Thoracic aorta (tissue), 2 donors: ENCODE measurements at places on chromosomes 4 and X. TPM values are rescaled to one million over a fixed set of nuclear protein-coding genes. Genes with fewer than 3 reads are reported as not detected.

Gene WDFY3
- 140 TPM for total RNA-seq

Gene ZNF711
- total RNA-seq = 6.4 TPM

GRCh38 chr4:136246876-136247275 lies 1285.4 kb downstream of the PCDH18 start:
- H3K4me1 ChIP-seq = no peaks in the 10 kb centered on the region
- no peaks in the 10 kb centered on the region for H3K36me3 ChIP-seq
- H3K4me3 ChIP-seq = no peak overlapping the region
- H3K27me3 ChIP-seq = no peaks in the 10 kb centered on the region
- DNase-seq = no peak

Gene XPNPEP2
- 4.2 TPM for total RNA-seq

DNA sequence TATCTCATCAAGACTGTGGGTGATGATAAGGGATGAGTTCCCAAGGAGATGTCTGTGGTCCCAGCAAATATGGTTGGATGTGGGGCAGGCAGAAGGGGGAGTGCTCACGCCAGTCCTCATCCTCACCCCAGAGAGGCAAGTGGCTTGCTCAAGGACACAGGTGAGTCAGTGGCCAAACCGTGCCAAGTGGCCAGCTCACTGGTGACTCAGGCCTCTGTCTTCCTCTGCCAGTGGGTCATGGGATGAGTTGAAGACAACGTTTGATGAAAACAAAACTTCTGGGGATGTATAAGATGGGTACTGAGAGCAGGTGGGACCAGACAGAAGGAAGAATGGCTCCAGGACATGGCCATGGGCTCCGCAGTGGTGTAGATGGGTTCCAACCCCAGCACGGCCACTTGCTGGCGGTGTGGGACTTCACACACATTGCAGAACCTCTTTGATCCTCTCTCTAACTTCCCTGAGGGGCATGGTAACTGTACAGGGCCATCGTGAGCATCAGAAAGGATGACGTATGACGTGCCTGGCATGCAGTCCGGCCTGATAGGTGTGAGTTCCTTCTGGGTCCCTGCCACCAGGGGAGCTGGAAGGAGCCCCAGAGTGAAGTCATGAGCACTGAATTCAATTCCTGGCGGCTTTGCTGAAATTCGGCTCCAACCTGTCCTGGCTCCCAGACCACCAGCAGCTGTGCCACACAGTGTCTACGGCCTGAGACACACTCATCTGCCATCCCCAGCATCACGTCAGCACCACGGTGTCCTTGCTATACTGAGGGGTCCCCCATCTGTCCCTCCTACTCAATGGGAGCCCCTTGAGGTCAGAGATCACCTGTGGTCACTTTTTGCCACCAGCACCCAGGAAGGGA lies 41.3 kb upstream of the GPR78 start:
- DNase-seq = no peak
- H3K4me3 ChIP-seq = no peak overlapping the region
- H3K27ac ChIP-seq = no peak overlapping the region
- no peaks in the 10 kb centered on the region for H3K36me3 ChIP-seq
- no peaks in the 10 kb centered on the region for H3K27me3 ChIP-seq

Gene LGI2
- 4.0 TPM for total RNA-seq

DNA sequence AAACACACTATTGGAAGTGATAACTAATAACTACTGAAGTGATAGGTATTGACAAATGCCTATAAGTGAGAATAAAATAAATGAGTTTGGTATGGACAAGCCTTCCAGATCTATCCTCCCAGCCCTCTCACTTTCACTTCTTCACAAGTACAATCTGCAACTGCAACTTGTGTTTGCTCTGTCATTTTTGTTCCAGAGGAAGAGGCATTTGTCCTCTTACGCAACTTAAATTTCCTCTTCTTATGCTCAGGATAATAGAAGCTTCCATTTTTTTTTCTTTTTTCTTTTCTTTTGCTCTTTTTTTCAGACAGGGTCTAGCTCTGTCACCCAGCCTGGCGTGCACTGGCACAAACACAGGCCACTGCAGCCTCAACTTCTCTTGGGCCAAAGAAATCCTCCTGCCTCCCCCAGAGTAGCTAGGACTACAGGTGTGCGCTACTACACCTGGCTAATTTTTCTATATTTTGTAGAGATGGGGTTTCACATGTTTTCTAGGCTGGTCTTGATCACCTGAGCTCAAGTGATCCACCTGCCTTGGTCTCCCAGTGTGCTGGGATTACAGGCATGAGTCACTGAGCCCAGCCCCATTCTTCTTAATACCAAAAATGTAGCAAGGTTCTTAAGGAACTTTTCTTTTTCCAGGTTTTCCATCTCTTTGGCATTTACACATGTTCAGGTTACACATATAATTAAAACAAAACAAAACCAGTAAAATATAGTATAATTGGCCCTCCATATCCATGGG lies 73.1 kb downstream of the PDGFC start:
- DNase-seq = no peak
- H3K27ac ChIP-seq = no peak overlapping the region
- no peaks in the 10 kb centered on the region for H3K27me3 ChIP-seq
- no peaks in the 10 kb centered on the region for H3K36me3 ChIP-seq
- peaks cover 9% of the 10 kb centered on the region for H3K4me1 ChIP-seq

GRCh38 chr4:113982181-113982580 lies 2.7 kb upstream of the ARSJ start:
- no peaks in the 10 kb centered on the region for H3K36me3 ChIP-seq
- no peak overlapping the region for H3K4me3 ChIP-seq

GRCh38 chr4:139686130-139686529 lies 20.5 kb downstream of the MGST2 start:
- H3K4me1 ChIP-seq = peaks cover 23% of the 10 kb centered on the region
- H3K4me3 ChIP-seq = no peak overlapping the region
- no peaks in the 10 kb centered on the region for H3K36me3 ChIP-seq
- no peak for DNase-seq

Gene KLB
- total RNA-seq = not detected
